ENCODE measurements at places on chromosomes 6 and 20.

- no peak for DNase-seq
Observed at GRCh38 chr6:23200946-23201345, 631.6 kb downstream of the HDGFL1 start.

DNA sequence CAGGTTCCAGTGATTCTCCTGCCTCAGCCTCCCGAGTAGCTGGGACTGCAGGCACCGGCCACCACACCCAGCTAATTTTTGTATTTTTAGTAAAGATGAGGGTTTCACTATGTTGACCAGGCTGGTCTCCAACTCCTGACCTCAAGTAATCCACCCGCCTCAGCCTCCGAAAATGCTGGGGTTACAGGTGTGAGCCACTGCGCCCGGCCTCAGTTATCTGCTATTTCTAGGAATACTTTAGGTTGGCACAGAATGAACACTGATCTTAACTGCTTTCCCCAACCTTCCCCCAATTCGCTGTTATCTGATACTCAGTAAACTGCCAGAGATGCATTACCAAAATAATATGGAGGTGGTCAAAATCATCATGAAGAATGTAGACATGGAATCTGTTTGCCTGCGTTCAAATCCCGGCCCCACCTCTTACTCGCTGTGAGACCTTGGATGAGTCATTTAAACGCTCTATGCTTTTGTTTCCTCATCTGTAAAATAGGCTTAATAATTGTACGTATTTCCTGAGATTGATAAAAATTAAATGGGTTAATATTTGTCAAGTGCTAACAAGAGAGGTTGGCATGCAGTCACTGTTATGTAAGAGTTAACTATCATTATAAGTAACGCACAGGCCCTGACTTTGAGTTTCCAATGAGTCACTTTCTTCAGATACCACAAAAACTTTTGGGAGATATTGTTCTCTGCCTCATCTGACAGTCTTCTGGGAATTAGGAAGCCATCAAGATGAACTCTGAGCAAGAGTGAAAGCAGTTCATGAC, 44.5 kb upstream of the NCOA3 start:
- no peak for DNase-seq

DNA sequence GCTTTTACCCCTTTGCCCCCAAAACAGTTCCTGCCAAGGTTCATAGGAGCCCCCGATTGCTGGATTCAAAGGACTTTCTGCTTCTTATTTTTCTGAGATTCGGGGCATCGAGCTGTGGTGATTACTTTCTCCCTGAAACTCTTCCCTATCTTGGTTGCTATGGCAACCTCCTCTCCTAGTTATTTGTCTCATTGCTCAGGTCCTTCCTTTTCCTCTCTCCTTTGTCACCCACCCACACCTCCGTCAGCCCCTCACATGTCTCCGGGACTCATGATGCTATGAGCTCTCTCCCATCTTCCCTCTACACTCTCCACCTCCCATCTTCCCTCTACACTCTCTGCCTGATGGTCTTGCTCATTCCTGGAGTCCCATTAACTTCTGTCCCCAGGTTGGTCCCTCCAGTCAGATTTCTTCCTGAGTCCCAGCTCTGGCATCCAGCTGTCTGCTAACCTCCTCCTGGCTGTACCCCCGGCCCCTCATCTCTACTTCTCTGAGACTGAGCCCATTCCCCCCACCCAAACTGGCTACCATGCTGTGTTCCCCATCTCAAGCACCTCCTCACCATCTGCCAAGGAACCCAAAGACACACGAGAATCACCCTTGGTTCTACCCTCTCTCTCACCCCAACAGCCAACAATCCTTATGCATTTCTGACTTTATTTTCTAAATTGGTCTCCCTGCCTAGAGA, 30.2 kb upstream of the NNAT start:
- DNase-seq, result no peak

DNA sequence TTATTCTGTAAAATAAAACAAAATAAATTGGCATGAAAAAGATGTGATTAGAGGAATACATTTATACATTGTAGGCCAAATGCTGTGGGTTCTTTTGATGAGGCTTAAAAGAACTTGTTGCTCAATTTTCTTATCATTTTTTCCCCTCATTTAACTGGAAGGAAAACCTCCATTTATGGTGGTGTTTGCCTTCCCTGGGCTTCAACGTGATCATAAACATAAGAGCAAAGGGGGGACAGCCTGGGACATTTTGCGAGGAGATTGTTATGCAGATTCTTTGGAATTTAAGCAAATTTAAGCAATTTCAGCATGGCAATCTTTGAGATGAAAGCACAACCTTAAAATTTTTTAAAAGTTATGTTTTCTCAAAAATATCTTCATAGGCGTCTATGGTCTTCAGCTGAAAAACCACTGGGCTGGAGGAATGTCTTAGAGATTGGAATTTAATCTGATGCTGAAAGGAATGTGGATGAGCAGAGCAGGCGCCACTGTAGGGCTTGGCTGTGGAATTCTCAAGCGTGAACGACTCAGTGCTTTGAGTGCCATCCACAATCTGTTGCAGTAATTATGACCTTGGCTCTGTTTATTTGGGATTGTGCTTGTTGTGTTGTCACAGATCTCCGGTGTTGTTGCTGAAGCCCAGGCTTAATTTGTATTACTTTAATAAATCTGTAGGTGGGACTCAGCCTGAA, 149.4 kb upstream of the MLIP start:
- no peak for DNase-seq

DNA sequence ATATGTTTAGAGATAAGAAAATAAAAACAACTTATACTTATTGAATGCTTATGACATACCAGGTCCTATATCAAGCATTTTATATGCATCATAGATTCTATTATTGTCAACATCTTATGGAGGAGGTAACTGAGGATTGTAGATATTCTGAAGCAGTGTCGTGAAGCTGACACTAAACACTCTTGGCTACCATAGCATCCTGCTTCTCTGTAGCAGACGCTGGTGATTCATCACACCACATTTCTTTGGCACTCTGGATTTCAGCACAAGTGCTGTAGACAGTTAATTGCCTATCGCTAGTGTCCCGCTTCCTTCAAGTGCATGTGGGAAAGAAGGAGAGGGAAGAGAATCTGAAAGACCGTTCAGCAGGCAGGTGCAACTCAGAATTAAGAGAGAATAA, 317.1 kb downstream of the PLCB1 start:
- DNase-seq, result no peak
